ENCODE measurements at places on chromosomes 16 and 17.

DNA sequence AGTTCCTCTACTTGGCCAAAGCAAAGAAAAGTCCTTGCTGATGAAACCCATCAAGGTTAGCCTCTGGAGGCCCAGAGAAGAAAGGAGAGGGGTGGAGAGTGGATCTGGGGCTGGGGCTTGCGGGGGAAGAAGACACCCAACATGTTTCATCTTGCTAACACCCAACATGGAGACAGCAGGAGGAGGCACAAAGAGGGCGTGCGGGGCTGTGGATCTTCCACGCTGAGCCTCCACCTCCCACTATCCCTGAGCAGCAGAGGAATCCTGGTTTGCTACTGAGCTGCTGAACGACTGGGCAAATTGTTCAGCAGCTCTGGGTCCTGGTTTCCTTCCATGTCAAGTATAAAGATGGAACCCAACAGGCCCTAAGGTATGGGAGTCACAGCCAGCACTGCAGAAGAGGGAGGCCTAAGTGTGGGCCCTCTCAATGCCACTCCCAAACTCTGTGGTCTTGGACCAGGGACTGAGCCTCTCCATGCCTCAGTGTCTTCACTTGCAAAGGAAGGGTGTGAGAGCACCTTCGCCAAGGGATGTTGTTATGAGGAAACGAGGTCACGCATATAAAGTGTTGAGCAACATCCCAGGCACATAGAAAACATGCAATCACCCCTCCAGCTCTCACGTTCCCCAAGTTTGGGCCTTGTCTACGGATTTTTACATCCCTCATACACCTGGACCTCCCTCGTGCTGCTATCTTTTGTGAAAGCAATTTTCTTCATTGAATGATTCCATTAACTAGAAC, 122.5 kb downstream of the XYLT1 start:
- no peak overlapping the region for H3K27ac ChIP-seq
- peaks cover 68% of the 10 kb centered on the region for H3K4me1 ChIP-seq
- no peaks in the 10 kb centered on the region for H3K27me3 ChIP-seq
- no peaks in the 10 kb centered on the region for H3K36me3 ChIP-seq
- DNase-seq = no peak
- H3K4me3 ChIP-seq = no peak overlapping the region

DNA sequence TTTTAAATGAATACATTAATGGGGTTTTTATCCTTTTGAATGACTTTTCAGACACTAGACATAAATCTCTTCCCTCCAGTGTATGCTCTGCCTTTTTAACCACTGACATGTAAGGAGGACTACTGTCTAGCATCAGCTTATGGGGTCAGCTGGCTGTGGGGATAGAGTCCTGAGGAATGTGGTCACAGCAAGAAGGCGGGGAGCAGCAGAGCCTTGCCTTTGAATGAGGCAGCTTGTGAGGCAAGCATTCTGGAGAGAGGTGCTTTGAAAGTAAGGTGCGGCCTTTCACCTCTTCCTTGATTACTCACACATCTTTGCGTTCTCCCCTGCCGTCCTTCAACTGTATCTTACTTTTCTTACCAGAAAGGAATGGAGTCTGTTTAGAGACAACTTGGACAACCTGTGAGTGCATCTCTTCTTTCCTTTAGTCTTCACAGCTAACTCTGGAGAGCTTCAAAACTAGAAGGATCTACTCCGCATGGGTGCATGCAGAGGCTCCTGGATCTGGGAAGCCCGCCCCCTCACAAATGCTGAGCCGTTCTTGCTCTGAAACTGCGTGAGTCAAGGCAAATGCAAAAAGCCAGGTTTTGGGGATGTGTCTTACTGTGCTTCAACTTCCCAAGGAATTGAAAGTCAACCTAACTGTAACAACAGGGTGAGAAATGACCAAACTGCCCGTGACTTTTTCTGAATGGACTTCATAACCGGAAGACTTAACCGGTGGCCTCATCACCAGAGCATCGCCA, 49.9 kb downstream of the ADCY7 start:
- DNase-seq = no peak
- no peaks in the 10 kb centered on the region for H3K27me3 ChIP-seq
- peaks cover 50% of the 10 kb centered on the region for H3K36me3 ChIP-seq
- H3K27ac ChIP-seq = peak overlapping the region; percentile 54

DNA sequence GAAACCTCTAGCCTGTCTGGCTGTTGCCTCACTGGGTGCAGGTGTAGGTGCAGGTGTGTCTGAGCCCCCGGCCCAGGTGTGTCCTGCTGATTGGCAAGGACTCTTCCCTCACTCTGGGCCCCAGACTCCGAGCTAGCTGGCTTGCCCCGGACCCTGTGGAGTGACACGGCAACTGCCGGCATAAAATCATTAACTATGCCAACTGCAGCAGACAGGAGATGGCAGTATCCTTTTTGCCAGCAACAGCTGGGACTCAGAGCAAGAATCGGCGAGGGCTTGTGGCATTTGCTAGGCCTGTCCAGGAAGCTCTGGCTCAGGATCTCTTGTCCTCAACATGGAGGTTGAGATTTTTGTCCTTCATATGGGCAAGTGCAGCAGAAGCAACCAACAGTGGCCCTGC, 20.8 kb downstream of the CIAPIN1 start:
- H3K4me1 ChIP-seq = no peaks in the 10 kb centered on the region
- H3K36me3 ChIP-seq = peaks cover 35% of the 10 kb centered on the region
- no peak for DNase-seq
- no peak overlapping the region for H3K27ac ChIP-seq
- no peaks in the 10 kb centered on the region for H3K27me3 ChIP-seq

- peak overlapping the region; percentile 76 for H3K27ac ChIP-seq
- peak overlapping the region; percentile 16 for H3K4me3 ChIP-seq
- peaks cover 3% of the 10 kb centered on the region for H3K36me3 ChIP-seq
- H3K4me1 ChIP-seq = peaks cover 17% of the 10 kb centered on the region
- no peaks in the 10 kb centered on the region for H3K27me3 ChIP-seq
- peak; percentile 78 for DNase-seq
Measured at GRCh38 chr17:17663160-17664063, 17.8 kb upstream of the RAI1 start.

GRCh38 chr16:51152691-51153576, 1.9 kb upstream of the SALL1 start:
- no peak for DNase-seq
- H3K27ac ChIP-seq = peak overlapping the region; percentile 37
- peak overlapping the region; percentile 5 for H3K4me3 ChIP-seq
- H3K4me1 ChIP-seq = peaks cover 10% of the 10 kb centered on the region
- peaks cover 70% of the 10 kb centered on the region for H3K27me3 ChIP-seq

DNA sequence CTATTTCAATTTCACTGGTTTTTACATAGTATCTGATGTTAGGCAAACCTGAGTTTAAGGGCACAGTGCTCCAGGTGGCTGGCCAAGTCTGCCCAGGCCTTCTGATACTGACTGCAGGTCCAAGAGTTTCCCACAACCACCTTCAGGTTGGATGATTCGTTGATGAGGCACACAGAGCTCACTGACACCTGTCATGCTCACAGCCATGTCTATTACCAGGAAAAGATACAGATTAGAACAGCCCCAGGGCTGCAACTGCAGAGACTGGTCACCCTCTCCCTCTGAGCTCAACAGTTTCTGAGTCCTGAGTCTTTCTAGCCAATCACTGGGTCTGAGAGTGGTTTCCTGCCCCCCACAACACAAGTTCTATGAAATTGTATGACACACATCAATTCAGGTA, 37.2 kb downstream of the MEAK7 start:
- H3K4me1 ChIP-seq = no peaks in the 10 kb centered on the region
- H3K27ac ChIP-seq = no peak overlapping the region
- H3K36me3 ChIP-seq = peaks cover 22% of the 10 kb centered on the region
- no peak for DNase-seq
- H3K27me3 ChIP-seq = no peaks in the 10 kb centered on the region
- no peak overlapping the region for H3K4me3 ChIP-seq

GRCh38 chr16:63655846-63656245, 1466.0 kb downstream of the CDH11 start:
- H3K27me3 ChIP-seq = no peaks in the 10 kb centered on the region
- no peaks in the 10 kb centered on the region for H3K36me3 ChIP-seq
- no peak overlapping the region for H3K4me3 ChIP-seq
- H3K27ac ChIP-seq = no peak overlapping the region

- H3K4me3 ChIP-seq = peak overlapping the region; percentile 86
- H3K27ac ChIP-seq = peak overlapping the region; percentile 86
- H3K4me1 ChIP-seq = peaks cover 25% of the 10 kb centered on the region
- peaks cover 53% of the 10 kb centered on the region for H3K36me3 ChIP-seq
- DNase-seq = no peak
Measured at GRCh38 chr17:81890447-81891302, 711 bp downstream of the ALYREF start.

GRCh38 chr17:81577278-81578000, 25.3 kb upstream of the FAAP100 start:
- H3K4me1 ChIP-seq = peaks cover 16% of the 10 kb centered on the region
- H3K27me3 ChIP-seq = no peaks in the 10 kb centered on the region
- DNase-seq = no peak
- no peak overlapping the region for H3K4me3 ChIP-seq

DNA sequence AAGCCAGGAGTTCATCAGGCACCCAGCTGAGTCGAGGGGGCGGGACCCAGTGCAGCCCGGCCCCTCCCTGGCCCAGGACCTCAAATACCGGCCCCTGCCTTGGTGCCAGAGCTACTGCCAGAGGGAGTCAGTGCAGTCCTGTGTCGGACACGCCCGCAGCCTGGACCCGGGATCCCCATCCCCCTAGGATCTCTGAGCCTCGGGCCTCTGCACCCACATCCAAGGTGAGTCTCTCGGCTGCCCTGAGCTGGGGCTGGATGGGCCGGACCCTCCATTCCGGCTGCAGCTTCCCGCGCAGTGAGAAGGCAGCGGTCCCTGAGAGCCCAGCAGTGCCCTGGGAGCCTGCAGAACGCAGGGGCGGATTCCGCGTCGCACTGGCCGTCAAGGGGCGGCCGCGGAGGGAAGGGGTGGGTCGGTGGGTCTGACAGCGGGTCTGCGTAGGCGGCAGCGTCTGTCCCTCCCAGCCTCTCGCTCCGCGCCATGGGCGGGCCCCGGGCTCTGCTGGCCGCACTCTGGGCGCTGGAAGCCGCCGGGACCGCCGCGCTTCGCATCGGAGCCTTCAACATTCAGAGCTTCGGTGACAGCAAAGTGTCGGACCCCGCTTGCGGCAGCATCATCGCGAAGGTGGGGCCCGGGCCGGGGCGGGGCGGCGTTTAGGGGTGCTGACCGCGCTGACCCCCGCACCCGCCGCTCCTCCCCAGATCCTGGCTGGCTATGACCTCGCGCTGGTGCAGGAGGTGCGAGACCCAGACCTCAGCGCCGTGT, at the start of gene DNASE1L2:
Gene DNASE1L2, plus strand, starts transcription at position 108 of the 765 bp plus-strand sequence. Its CDS starts 373 bp downstream, at position 481.
- no peak within 1 kb of the TSS for H3K27ac ChIP-seq
- no peaks in the 10 kb centered on the region for H3K27me3 ChIP-seq
- H3K4me3 ChIP-seq = no peak within 1 kb of the TSS

DNA sequence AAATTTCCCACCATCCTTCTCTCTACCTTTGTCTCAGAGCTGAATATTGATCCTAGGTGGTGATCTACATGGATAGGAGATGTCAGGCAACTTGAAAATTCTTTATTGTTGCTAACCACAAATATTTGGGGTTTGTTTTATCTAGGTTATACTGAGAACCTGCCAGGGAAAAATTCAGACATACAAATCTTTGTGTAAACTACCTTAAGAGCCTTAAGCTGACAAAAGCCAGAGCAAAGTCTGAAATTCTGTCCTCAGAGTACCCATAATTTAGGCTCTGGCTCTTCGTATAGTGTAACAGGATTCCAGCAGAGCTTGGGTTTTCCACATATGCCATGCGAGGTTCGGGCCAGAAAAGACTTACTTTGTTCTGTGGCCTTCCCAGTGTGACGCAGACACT, 406.7 kb upstream of the MAF start:
- no peak overlapping the region for H3K4me3 ChIP-seq
- H3K27me3 ChIP-seq = peaks cover 3% of the 10 kb centered on the region
- H3K27ac ChIP-seq = no peak overlapping the region
- DNase-seq = no peak
- no peaks in the 10 kb centered on the region for H3K36me3 ChIP-seq

DNA sequence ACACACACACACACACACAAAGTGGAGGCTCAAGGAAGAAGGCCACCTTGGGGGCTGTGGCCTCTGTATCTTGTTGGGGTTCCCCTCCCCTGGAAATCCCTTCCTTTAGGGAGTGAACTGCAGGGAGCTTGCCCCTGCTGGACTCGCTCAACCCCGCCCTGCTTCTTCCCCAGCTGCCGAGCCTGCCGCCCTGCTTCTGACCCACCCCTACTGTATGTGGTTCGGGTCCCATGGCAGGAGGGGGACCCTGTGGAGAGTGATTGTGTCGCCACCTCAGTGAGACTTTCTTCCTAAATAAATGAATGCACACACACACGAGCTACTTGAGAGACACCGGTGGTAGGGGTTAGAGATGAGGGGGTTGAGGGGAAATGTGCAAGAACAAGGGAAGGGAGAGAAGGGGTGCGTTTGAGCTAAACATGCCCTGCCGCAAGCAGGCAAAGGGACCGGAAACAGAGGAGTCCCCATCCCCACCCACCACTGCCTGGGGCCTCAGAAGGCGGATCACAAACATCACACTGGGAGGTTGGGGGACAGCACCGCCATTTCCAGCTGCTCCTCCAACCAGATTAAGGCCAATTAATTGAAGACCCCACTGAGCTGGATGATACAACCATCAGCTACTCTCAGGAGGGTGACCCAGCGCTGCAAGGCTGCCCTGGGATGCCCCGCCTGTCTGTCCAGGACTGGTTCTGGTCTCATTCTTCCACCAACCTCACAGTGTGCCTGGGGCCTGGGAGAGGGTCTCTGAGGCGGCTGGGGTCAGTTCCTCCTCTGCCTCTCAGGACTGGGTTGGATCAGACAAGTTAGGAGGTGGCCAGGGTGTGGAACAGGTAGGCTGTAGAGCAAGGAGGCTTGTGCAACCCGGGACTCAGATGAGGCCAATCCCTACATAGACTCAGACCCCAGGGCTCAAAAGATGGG, 98.9 kb downstream of the SDK2 start:
- no peaks in the 10 kb centered on the region for H3K27me3 ChIP-seq
- peaks cover 11% of the 10 kb centered on the region for H3K4me1 ChIP-seq
- H3K36me3 ChIP-seq = no peaks in the 10 kb centered on the region
- no peak overlapping the region for H3K4me3 ChIP-seq

DNA sequence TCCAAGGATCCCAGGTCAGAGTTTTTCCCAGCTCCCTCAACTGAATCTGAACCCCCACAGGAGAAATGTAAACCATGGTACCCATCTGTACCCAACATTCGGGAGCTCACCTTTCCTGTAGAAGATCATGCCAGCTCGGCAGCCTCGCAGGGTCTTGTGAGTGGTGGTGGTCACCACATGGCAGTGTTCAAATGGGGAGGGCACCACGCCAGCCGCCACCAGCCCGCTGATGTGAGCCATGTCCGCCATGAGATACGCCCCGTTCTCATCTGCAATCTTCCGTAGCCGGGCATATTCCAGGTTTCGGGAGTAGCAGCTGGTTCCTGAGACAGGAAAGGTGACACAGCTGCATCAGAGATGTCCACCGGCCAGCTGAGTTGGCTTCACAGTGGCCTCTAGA, 23.4 kb downstream of the SHMT1 start:
- no peak overlapping the region for H3K4me3 ChIP-seq
- H3K27ac ChIP-seq = no peak overlapping the region
- H3K27me3 ChIP-seq = no peaks in the 10 kb centered on the region
- no peaks in the 10 kb centered on the region for H3K4me1 ChIP-seq
- no peak for DNase-seq

All from activated naive CD8-positive, alpha-beta T cell treated with anti-CD3 and anti-CD28 coated beads, Interleukin-2, amount 50 U/mL, for 24 hours (primary cell).